ENCODE measurements at places on chromosomes 1 and 21. TPM values are rescaled to one million over a fixed set of nuclear protein-coding genes. Genes with fewer than 3 reads are reported as not detected.

The PATJ gene
- 14.8 TPM for total RNA-seq

The FAM43B gene
- total RNA-seq: not detected

The TRAF3IP3 gene
- total RNA-seq: 434 TPM

The KPRP gene
- total RNA-seq: not detected

The TDRD10 gene
- total RNA-seq: not detected

The AMPD1 gene
- total RNA-seq: not detected

The TTC24 gene
- total RNA-seq: 4.6 TPM

The MANEAL gene
- 1.3 TPM for total RNA-seq

The EFNA1 gene
- total RNA-seq: not detected

The CD52 gene
- total RNA-seq: 1,924 TPM

The ALPL gene
- not detected for total RNA-seq

DNA sequence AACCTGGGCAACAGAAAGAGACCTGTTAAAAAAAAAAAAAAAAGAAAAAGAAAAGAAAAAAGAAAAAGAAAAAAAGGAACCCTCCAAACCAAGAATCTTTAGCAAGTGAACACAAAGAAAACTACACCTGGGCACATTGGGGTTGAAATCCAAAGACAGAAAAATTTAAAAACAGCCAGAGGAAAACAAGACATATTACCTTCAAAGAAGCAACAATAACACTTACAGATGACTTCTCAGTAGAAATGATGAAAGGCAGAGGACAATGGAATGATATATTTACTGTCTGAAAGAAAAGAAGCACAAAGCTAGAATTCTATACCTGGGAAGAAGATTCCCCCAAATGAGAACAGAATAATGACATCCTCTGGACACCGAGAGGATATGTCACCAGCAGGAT, 2.7 kb upstream of the KRTAP10-1 start:
- no peak overlapping the region for H3K27ac ChIP-seq
- H3K27me3 ChIP-seq: no peaks in the 10 kb centered on the region
- peaks cover 15% of the 10 kb centered on the region for H3K36me3 ChIP-seq
- H3K4me3 ChIP-seq: no peak overlapping the region

DNA sequence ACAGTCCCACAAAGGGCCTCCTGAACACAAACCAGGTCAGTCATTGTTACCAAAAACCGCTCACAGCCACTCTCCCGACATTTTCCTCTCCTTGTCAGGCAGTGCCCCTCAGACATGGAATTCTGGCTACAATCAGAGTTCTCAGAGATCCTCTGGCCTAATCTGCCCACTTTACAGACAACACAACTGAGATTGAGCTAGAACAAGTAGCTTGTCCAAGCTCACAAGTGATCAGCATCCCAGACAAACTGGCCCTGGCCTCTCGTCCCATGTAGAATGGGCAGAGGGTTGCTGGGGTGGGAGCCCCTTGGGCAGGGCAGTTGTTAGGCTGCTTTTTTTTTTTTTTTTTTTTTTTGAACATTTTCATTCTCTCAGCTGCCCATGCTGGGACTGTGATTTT, 57.2 kb downstream of the KCNN3 start:
- DNase-seq: no peak
- no peak overlapping the region for H3K4me3 ChIP-seq
- peaks cover 11% of the 10 kb centered on the region for H3K4me1 ChIP-seq
- peaks cover 10% of the 10 kb centered on the region for H3K27me3 ChIP-seq
- no peaks in the 10 kb centered on the region for H3K36me3 ChIP-seq

DNA sequence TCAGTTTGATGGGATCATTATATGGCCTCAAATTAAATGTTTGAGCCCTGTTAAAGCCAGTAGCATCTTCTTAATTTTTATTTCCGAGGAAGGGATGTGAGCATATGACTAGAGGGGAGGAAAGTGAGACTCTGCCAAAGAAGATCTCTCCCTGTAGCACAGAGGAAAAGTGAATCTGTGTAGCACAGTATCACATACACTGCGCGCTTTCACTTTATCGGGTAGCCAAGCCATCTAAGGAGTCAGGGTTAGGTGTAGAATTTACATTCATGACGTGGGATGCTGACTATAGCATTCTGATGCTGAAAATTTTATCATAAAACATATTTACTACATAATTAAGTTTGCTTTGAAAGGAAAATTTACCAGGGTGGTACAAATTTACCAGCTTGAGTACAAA, 24.0 kb downstream of the LRRC8D start:
- H3K36me3 ChIP-seq: peaks cover 47% of the 10 kb centered on the region
- DNase-seq: peak; percentile 42

GRCh38 chr1:192133350-192133926, 24.8 kb upstream of the RGS18 start:
- no peak for DNase-seq
- H3K4me3 ChIP-seq: no peak overlapping the region
- H3K4me1 ChIP-seq: no peaks in the 10 kb centered on the region
- no peaks in the 10 kb centered on the region for H3K27me3 ChIP-seq
- H3K36me3 ChIP-seq: no peaks in the 10 kb centered on the region
- no peak overlapping the region for H3K27ac ChIP-seq

DNA sequence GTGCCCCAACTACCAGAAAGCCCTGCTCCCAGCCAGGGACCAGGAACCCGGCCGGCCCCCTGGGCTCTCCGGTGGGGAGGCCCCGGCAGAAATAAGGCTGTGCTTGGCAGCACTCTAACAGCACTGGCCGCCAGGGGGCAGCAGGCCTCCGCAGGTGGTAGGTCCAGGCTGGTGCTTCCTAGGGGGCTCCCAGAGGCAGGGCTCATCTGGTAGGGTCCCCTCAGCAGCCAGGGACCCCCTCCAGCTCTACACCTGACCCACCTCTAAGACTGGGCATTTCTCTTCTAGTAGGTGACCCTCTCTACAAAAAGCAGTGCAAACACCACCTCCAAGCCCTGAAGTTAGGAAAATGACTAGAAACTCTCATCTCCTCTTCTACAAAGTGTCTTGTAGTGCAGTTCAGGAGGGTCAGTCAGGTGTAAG, 85.6 kb downstream of the STUM start:
- H3K27me3 ChIP-seq: no peaks in the 10 kb centered on the region
- peaks cover 45% of the 10 kb centered on the region for H3K4me1 ChIP-seq
- peak overlapping the region; percentile 75 for H3K27ac ChIP-seq

DNA sequence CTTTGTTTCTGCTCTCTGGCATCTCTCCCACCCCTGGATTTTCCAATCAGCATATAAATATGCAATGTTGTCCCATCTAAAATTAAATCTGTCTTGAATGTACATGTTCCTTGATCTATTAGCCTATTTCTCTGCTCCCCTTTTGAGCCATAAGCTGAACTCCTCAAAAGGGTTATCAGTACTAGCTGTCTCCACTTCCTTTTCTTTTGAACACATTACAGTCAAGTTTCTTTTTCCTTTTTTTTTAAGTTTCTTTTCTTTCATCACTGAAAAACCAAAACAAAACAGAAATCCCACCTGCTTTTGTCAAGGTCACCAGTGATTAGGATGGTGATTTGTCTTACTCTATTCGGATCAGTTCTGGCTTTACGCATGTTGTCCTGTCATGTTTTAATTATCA, 29.3 kb downstream of the XCL2 start:
- peaks cover 15% of the 10 kb centered on the region for H3K36me3 ChIP-seq
- H3K27ac ChIP-seq: peak overlapping the region; percentile 84
- no peak for DNase-seq
- no peak overlapping the region for H3K4me3 ChIP-seq

- H3K4me3 ChIP-seq: no peak overlapping the region
- H3K36me3 ChIP-seq: no peaks in the 10 kb centered on the region
- no peak for DNase-seq
- H3K27me3 ChIP-seq: peaks cover 10% of the 10 kb centered on the region
- H3K4me1 ChIP-seq: no peaks in the 10 kb centered on the region
- no peak overlapping the region for H3K27ac ChIP-seq
These were observed 73.3 kb upstream of the PAXBP1 start for GRCh38 chr21:32844653-32845436.

DNA sequence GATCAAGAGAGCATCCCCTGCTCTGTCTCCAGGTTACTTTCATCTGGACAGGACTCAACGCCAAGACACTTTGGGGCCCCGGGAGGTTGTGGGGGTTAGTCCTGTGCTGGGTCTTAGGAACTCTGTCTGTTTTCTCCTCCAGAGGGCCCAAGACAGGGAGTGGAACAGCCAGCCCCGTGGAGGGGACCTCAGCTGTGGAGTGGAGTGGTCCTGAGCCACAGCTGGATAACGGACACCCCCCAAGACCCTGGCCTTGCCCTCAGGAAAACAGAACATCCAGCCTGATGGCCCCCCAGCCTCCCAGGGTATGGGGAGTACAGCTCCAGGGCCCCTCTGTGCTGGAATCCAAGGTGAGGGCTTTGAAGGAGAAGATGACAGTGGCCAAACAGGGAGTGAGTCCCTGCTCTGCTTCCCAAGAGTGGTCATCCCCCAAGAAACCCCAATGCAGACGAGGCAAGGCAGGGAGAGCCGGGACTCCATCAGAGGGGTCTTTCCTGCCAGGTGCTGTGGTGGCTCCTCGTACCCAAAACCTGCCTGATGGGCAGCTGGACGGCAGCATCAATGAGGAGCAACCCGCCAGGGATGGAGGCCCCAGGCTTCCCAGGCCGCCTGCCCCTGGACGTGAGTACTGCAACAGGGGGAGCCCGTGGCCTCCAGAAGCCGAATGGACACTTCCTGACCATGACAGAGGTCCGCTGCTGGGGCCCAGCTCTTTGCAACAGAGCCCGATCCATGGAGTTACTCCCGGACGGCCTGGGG, 3.5 kb downstream of the KIAA1614 start:
- H3K4me3 ChIP-seq: no peak overlapping the region
- peaks cover 23% of the 10 kb centered on the region for H3K27me3 ChIP-seq
- H3K36me3 ChIP-seq: no peaks in the 10 kb centered on the region
- DNase-seq: no peak

DNA sequence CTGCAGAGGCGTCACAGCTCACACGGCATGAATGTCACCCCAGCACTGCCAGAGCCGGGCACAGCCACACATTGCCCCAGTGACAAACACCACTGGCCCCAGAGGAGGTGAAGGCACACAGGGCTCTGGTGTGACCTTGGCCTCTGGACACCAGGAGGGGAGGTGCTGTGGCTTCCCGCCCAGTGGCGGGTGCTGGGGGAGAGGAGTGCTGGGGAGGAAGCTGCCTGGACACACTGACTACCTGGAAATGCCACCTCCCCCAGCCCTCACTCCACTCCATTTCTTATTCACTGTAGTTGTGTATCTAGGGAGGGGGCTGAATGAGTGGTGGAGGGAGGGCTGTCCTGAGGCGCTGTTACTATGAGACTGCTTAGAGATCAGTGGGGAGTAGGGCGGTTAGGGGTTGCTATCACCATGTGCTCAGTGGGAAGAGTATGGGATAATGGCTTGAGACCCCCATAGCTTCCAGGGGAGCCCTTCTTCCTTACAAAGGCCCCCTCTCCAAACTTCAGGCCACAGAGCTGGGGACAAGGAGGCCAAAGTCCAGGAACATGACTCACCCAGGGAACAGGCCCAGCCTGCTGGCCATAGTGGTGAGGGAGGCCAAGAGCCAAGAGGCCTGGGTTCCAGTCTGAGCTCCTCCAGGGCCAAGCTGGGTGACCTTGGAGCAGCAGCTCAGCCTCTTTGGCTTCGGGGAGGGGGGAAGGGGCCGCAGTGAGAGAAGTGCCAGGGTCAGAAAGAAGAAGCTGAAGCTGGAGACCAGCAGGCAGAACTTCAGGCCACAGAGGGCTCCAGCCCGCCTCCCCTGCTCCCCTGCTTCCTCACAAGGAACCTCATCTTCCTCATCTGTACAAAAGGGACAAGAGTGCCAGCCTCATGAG, 40.1 kb downstream of the AHDC1 start:
- no peak overlapping the region for H3K4me3 ChIP-seq
- DNase-seq: no peak
- no peak overlapping the region for H3K27ac ChIP-seq
- H3K4me1 ChIP-seq: peaks cover 26% of the 10 kb centered on the region

GRCh38 chr21:23402929-23403520, 2204.3 kb downstream of the MRPL39 start:
- DNase-seq: no peak
- no peaks in the 10 kb centered on the region for H3K27me3 ChIP-seq
- H3K36me3 ChIP-seq: no peaks in the 10 kb centered on the region
- H3K27ac ChIP-seq: no peak overlapping the region

DNA sequence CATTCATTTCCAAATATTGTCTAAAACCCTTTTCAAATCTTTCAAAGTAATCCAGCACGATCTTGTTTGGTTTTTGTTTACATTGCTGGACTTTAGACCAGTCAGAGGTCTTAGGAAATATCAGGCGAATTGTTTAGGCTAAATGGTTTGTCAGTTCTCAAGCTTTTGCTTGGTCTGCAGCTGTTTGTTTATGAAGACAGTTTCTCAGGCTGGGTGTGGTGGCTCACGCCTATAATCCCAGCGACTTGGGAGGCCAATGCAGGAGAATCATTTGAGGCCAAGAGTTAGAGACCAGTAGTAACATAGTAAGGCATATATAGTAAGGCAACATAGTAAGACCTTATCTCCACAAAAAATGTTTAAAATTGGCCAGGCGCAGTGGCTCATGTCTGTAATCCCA, 77.5 kb downstream of the DNTTIP2 start:
- peaks cover 8% of the 10 kb centered on the region for H3K27me3 ChIP-seq
- no peak for DNase-seq
- no peaks in the 10 kb centered on the region for H3K4me1 ChIP-seq

DNA sequence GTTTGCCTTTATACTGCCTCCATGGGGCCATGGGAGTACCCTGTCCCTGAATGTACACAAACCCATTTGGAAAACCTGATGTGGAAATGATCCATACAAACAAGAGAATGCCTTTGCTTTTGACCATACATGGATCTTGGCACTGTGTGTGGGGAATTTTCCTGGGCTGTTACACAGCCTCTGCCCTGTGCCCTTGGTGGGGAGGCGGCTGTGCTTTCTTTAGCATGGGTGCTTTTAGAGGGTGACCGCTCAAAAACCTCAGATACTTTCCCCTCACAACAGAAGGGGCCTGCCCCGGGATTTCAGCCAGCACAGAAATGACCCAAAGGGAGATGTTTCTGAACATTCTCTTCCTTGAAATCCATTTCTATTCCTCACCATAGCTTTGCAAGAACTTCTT, 194.8 kb downstream of the LMO4 start:
- no peaks in the 10 kb centered on the region for H3K4me1 ChIP-seq
- DNase-seq: no peak
- no peak overlapping the region for H3K27ac ChIP-seq
- no peaks in the 10 kb centered on the region for H3K27me3 ChIP-seq

DNA sequence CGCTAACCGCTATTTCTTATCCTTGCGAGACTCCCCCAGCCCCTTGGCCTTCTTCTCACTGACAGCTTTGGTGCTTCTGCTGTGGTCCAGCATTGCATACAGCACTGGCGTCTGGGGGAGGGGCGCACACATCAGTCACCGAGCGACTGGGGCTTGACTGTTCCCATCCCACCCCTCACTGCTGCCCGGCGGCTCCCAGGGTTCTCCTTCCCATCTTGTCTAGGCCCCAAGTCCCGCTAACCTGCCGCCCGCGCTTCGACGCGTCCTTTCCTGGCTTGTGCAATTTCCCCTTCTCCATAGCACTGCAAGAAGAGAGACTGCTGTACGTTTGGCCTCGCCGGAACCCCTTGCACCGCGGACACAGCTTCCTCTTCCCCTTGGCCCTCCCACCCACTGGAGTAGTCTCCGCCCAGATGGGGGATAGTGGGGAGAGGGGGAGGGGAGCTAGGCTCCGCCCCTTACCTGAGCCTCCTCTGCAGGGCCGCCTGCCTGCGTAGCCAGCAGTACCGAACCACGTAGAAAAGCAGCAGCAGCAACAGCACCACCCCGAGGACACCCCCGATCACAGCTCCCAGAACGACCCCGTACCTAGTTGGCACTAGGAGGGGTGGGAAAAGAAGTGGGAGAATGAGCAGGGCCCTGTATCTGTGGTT, 3.8 kb downstream of the MPZ start:
- H3K4me3 ChIP-seq: peak overlapping the region; percentile 100
- peak overlapping the region; percentile 98 for H3K27ac ChIP-seq
- peaks cover 38% of the 10 kb centered on the region for H3K4me1 ChIP-seq

- no peaks in the 10 kb centered on the region for H3K4me1 ChIP-seq
- H3K27me3 ChIP-seq: peaks cover 6% of the 10 kb centered on the region
- H3K4me3 ChIP-seq: no peak overlapping the region
- no peak overlapping the region for H3K27ac ChIP-seq
- H3K36me3 ChIP-seq: no peaks in the 10 kb centered on the region
These were observed 26.2 kb upstream of the PDC start for GRCh38 chr1:186487163-186487562.
